T-helper 17 cell (primary cell): ENCODE measurements at places on chromosomes 11 and 22.
A peak's percentile ranks its signal among the peaks of the same experiment; 100 is the strongest.

GRCh38 chr11:94583866-94584500 is 16.8 kb downstream of the PIWIL4 start:
- no peak for DNase-seq

GRCh38 chr11:100863080-100863581 is 176.0 kb downstream of the ARHGAP42 start:
- no peak for DNase-seq

GRCh38 chr11:57335343-57336110 is at the start of gene SSRP1:
SSRP1 (minus strand) TSS chr11:57335892; CDS start chr11:57335121, 771 bp downstream.
- DNase-seq = peak; percentile 73

GRCh38 chr22:19120829-19121630 is 1.2 kb downstream of the DGCR2 start:
- no peak for DNase-seq

DNA sequence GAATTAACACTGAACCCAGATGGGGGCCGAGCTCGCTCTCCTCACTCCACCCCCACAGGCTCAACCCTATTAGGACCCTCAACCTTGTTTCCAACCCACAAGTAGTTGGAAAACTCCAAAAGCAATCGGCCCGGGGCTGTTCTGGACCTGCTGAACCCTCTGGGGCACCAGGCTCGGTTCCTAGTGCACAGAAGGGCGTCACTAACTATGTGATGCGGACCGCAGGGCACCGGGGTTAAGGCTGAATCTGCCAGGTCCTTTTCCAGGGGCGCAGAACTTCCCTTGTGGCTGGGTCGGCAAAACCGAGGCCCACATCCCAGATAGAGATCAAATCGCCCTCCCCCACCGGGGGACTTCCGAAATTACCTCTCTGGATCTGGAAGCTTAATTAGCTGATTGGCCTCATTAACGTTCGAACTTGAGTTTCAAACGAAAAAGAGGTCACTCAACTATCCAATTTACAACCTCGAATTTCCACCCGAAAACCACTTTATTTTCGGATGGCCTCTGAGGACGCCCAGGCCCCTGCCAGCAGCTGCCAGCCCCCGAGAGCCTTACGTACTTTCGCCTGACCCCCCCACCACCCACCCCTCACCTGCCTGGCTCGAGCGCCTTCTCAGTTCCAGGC is 1.7 kb downstream of the SHANK2 start:
- DNase-seq = no peak

DNA sequence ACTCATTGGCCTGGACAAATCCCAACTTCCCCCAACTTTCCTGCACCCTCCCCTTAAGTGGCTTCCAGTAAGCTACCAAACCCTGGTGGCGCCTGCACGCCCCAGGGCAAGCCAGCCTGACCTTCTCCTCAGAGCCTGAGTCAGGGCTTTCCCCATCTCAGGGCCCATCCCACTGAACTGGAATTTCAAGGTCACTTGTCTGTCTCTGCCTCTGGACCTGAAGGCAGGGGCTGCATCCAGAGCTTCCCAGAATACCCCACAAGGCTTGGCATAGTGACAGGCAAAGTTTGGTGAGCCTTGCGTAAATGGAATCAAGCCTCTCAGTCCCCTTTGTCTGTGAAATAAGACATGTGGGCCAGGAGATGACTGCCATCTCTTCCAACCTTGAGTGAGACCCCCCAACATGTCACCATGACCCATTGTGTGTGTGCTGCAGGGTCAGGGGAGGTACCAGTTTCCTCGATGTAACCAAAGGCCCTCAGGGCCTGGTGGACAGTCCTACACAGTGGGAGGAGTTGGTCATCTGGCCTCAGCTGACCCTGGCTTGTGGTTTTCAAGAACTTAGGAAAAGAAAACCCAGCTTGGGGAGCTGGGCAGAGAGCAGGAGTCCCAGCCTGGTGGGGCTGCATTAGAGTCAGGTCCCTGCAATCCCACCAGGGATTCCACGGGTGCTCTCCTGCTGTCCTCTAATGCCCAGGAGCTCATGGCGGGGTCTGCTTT is 8.9 kb downstream of the ALX4 start:
- no peak for DNase-seq

- DNase-seq = no peak
These were observed 6.0 kb downstream of the IL18BP start for GRCh38 chr11:72004515-72005346.

GRCh38 chr11:109668973-109669634 is 247.1 kb downstream of the C11orf87 start:
- DNase-seq = no peak

DNA sequence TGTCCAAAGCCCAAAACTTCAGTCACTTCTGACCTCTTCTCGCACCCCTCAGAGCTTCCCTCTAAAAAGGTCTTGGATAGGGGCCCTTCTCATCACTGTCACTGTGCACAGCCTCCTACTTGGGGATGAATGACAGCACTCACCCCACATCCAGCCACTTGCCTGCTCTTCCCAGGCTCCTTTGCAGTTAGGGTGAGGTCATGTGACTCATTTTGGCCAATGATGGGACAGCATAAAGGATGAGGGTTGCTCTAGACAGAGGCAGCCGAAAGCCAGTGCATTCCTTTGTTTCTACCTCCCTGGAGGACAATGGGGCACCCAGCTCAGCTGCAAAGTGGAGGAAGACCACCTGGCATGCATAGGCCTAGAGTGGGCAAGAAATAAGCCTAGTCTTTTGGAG is 1413.3 kb downstream of the TBC1D22A start:
- no peak for DNase-seq
